ENCODE measurements at places on chromosomes 7 and 10.

GRCh38 chr10:114553436-114553835 lies 104.6 kb downstream of the ABLIM1 start:
- no peak for DNase-seq

GRCh38 chr10:126187399-126187798 lies 200.9 kb downstream of the ADAM12 start:
- DNase-seq, result no peak

DNA sequence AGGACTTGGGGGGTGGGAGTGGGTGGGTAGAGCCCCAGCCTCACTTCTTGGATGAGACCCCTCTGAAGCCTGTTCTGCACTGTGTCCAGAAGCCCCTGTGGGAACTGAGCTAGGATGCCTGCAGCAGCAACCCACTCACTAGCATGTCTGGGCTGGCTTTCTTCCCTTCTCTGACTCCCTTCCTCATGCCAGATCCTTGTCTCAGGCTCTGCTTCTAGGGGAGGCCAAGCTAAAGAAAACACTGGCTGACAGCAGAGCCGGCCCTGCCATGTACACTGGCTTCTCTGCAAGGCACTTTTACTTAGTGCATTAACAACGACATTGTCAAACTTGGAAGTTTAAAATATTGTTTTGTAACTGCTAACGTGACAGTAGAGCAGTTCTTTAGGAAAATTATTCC lies 50.2 kb downstream of the ARHGAP22 start:
- DNase-seq, result no peak

GRCh38 chr7:16136896-16137295 lies 284.4 kb downstream of the CRPPA start:
- DNase-seq, result no peak

DNA sequence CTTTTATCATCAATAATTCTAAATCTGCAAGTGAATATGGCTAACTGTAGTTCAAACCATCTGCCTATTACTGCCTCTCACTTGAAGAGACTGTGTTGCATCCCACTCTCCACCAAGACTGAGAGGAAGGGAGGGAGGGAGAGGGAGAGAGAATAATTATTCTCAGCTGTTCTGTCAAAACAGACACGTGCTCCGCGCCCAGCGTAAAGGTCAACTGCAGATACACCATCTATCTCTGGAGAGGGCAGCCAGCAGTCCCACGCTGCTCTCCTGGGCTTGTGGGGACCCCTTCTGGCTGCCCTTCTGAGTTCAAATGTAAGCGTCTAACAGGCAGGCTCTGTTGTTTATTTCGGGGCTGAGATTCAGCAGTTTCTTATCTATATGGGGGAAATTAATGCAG lies 625.5 kb upstream of the GALNT17 start:
- no peak for DNase-seq

DNA sequence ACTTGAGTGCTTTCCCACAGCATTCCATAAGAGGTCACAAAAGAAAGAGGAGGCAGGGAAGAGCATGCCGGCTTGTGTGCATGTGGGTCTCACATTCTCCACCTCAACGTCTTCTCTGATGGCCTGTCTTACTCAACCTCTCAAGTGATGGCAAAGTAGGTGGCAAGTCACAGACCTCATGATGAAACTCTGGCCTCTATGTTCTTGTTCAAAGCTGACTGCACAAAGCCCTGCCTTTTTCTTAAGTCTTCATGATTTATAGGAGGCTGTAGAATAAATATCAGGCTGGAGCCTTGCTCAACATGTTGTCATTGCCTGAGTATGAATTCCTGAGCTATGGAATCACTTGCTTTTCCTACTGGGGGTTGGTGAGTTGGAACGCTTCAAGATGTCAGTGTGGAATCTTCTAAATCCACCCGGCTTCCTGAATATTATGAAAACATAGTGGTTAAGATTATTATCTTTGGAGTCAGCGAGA lies 213.6 kb upstream of the INHBA start:
- peak; percentile 99 for DNase-seq

DNA sequence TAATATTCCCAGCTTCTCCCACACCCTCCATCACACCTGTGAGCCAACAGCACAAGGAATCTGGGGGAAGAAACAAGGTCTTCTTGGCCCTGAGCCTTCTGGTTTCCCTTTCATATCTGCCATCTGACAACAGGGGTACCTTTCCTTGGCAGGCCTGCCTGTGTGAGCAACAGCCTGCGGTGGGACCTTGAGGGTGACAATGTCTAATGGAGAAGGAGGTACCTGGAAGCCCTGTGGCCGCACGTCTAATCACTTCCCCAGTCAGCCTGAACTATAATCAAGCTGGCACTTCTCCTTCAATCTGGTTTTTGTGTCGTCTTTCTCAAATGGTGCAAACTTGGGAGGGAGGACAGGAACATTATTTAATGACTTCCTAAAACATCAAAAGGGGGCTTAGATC lies 41.2 kb downstream of the NRCAM start:
- DNase-seq, result no peak

DNA sequence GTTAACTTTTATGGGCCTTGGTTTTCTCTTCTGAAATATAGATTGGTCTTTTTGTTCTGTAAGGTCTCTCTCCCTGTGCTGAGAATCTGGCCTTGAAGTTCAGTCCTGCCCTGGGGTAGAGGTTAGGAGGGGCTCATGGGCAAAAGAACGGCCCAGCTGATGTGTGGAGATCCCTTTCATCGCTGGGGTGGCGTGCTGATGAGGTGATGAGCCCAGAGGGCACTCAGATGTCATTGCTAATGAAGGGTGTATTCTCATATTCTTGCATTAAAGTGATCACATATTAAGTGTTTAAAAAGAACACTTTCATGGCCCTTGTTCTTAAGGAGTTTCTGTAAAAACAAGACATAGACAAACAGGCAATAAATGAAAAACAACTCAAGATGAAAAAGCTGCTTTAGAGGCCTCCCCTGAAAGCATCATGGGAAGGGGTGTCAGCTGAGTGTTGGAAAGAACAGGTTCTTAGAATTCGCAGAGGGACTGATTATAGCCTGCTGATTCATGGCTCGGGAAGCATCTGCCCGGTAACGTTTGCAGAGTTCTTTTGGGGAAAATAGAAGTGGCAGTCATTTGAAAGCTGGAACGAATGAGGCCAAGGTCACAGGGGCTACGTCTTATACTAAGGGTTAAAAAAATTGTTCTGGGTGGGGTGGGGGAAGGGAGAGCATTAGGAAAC lies 72.5 kb upstream of the GPR158 start:
- no peak for DNase-seq

DNA sequence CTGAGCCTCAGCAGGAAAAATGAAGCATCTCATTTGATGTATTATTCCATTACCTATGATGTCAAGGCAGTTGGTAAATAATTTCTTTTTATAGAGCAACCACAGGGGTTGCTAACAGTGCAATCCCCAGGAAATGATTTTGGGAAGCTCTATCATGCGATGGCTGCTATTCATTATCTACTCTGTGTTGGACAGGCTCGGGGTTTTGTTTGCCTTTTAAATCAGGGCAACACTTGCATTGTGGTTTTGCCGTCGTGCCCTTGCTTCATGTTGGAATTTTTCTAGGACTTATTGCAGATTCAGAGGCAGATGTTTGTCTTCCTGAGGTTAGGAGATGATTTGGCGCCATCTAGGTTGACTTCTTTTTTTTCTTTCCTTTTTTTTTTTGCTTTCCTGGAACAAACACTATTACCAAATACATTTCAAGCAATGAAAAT lies 128.4 kb downstream of the BICC1 start:
- peak; percentile 99 for DNase-seq

DNA sequence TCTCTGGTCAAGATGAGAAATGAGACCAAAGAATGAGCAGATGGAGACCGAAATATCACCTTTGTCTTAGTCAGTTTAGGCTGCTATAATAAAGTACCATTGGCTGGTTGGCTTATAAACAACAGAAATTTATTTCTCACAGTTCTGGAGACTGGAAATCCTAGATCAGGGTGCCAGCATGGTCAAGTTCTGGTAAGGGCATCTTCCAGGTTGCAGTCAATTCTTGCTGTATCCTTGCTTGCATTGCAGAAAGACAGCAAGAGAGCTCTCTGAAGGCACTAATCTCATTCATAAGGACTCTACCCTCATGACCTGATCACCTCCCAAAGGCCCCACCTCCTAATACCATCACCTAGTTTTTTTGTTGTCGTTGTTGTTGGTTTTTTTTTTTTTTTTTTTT lies 52.7 kb upstream of the MKLN1 start:
- no peak for DNase-seq

DNA sequence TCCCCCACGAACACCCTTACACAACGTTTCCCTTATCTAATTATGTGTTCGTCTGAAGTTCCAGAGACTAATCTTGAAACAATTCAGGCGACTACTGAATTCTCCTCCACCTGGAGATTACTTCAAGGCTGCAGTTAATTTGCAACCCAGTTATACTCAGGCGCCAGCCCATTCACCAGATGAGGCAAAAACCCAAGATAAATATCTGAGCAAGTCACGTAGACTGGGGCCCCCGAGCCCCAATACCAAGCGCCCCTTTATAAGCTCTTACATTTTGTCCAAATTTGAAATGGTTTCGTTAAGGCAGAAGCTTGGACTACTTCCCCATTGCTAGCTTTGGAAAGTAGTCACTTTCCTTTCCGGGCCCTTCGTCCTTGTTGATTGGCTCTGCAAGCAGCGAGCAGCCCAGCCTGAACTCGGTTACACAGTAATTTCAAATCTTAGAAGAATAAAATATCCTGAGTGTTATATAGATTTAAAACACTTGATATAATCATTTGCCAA lies 1.2 kb downstream of the TPK1 start:
- DNase-seq, result no peak

DNA sequence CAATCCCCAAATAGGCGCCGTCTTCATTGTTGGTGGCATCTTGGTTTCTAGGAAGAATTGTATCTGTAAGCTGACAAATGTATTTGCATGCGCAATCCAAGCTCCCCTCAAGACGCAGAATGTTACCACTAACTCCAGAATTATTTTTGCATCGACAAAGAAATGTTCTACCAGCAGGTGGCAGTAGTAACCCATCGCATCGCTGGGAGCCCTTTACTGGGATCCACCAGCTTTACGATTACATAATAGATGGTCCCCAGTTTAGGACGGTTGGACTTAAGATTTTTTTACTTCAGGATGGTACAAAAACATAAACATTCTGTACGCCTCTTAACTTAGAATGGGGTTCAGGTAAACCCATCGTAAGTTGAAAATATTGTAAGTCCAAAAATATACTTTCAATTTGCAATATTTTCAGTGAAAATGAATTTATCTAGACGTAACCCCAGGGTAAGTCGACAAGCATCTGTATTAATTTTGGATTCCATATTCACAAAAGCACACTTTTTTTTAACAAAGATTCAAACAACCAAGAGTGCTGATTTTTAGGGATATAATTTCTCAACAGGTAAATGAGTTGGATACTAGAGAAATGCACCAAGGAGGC lies 114.0 kb upstream of the COBL start:
- no peak for DNase-seq

- no peak for DNase-seq
Observed at GRCh38 chr7:111718886-111719285, 156.6 kb upstream of the IMMP2L start.

- no peak for DNase-seq
Observed at GRCh38 chr7:72411419-72411818, 719 bp downstream of the CALN1 start.

DNA sequence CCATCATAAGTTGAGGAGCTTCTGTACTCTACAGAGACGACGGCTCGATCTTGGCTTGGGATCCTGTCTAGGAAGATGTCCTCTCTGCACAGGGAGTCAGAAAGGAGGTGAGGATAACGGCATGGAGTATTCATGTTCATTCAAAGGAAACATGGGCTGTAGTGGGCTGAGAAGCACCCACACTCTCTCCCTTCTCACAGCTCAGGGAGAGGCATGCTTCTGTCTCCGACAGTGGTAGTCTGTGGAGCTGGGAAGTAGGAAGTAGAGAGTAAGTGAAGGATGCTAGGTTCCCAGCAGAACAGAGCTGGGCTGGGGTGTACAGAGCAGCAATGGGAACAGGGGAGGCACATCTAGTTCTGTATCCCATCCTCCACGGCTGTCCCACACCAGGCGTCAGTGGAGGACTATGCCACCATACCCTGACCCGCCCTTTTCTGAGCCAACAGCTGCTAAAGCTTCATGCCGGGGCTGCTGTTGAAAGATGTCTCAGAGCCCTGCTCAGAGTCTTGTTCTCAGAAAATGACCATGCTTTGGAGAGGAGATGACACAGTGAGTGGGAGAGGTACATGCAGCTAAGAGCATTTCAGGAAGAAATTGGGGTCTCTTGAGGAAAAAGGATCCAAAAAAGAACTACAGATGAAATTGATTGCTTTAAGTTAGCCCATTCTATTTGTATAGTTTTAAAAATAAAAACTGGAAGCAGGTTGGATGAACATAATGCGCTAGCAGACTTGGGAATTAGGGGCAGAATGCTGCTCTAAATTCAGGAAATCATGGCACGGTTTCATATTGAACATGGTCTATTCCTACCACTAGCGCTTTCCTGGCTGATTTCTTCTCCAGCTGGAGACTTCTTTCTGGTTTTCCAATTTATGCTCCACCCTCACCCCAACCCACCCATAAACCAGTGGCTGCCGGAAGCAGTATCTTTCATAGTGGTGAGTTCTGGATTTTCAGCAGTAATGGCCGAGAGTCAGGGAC lies 138.6 kb downstream of the CHN2 start:
- no peak for DNase-seq

DNA sequence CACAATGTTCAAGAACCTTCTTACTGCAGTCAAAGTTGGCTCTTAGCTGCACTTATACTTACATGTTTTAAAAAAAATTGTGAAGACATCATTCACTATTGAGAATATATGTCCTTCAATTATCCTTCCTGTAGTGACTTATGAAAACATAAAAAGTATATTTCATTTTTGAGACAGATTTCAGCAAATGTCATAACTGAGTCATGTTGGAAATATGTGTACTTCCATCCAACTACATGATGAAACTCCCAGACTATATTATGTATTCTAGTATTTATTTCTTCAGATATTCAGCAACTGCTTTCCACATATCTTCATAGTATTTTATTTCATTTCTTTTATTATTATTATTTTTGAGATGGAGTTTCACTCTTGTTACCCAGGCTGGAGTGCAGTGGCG lies 160.2 kb downstream of the ARHGAP12 start:
- DNase-seq, result peak; percentile 67

DNA sequence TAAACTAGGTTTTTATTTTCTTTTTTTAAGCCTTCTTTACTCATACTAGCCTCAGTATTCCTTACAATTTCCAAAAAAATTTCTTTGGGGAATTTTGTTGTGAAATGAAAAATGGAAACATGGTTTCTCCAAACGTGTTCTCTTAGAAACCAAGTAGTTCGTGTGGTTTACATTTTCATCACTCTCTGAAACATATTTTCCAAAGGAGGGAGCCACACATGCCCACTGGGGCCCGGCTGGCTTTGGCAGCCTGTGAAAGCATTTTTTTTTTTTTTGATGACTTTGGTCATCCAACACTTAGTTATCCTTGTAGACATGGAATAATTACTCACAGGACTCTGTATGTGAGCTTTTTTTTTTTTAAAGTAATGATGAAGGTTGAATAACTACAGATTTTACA lies 169.6 kb downstream of the C7orf25 start:
- DNase-seq, result no peak

DNA sequence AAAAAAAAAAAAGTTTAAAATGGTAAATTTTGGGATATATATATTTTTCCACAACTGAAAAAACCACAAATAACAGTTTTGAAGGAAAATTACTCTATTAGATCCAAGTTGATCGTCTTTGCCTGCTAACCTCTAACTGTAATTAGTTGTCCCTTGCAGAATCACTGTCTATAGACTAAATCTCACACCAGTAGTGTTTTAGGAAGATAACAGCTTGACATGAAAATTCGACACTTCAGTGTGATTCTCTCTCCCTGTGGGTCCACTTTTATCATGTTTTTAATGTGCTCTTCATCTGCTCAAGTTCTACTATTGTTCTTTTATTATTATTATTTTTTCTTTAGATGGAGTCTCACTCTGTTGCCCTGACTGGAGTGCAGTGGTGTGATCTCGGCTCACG lies 24.5 kb upstream of the ARHGAP21 start:
- no peak for DNase-seq
